ENCODE measurements at places on chromosomes 3 and 15. TPM values are rescaled to one million over a fixed set of nuclear protein-coding genes. Genes with fewer than 3 reads are reported as not detected.

The SLC24A5 gene
- not detected for total RNA-seq

The PODXL2 gene
- 2.7 TPM for total RNA-seq

The EDEM1 gene
- 37.3 TPM for total RNA-seq

The XCR1 gene
- 0.04 TPM for total RNA-seq

The FETUB gene
- not detected for total RNA-seq

The PIF1 gene
- total RNA-seq, result 6.3 TPM

The ANKUB1 gene
- total RNA-seq, result not detected

The LRTM1 gene
- not detected for total RNA-seq

The CACNA2D3 gene
- 7.0 TPM for total RNA-seq

The PLOD2 gene
- 14.5 TPM for total RNA-seq

The SPATA12 gene
- total RNA-seq, result not detected

DNA sequence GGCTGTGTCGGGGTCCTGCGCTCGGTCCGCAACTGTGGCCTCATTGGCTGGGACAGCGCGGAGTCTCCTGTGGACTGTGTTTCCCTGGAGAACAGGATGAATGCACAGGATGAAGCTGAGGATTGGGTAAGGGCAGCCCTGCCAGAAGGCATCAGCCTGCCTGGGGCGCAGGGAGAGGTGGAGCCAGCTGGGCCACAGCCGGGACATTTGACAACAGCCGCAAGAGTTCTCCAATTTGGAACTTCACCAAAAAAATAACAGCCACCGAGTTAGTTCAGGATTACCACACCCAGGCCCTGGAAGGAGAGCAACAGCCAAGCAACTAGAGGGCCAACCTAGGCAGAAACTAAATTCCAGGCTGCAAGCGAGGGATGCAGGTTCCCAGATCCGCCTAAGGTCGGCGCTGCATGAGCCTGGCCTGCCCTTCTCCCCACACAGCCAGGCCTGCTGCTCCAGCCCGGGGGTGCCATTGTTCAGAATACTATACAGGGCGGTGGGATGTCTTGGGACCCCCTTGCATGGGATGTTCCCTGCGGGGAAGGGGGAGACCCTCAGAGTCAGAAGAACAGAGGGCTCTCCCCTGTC, 229.3 kb downstream of the OCA2 start:
- no peak for ATAC-seq

- no peak for ATAC-seq
These were observed 75.3 kb upstream of the STRIT1 start for GRCh38 chr3:155368786-155369185.

GRCh38 chr3:125055913-125056745, at the start of gene HEG1:
Gene HEG1, minus strand, starts transcription at chr3:125055997. Its CDS starts 107 bp downstream, at chr3:125055890.
- ATAC-seq, result peak; percentile 79

GRCh38 chr3:121863801-121864200, 28.8 kb downstream of the EAF2 start:
- ATAC-seq, result no peak

DNA sequence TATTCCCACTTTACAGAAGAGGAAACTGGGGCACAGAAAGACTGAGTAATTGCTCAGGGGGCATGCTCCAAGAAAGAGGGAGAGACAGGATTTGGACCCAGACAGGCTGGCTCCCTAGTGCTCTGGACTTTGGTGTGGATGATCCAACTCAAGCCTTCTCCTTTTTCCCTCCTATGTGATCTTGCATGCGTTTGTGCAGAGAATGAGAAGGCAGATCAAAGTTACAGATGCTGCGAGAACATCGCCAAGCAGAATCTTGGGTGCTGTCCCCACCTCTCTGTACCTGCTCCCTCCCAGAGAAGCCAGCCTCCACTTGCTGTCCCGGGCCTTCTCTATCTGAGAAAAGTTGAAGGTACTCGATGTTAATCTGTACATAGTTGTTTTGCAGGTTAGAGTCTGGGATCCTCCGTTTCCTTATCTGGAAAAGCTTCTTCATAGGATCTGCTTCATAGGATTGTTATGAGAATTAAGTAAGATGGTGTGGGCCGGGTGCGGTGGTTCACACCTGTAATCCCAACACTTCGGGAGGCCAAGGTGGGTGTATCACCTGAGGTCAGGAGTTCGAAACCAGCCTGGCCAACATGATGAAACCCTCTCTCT, 10.2 kb downstream of the GNB5 start:
- ATAC-seq, result no peak

DNA sequence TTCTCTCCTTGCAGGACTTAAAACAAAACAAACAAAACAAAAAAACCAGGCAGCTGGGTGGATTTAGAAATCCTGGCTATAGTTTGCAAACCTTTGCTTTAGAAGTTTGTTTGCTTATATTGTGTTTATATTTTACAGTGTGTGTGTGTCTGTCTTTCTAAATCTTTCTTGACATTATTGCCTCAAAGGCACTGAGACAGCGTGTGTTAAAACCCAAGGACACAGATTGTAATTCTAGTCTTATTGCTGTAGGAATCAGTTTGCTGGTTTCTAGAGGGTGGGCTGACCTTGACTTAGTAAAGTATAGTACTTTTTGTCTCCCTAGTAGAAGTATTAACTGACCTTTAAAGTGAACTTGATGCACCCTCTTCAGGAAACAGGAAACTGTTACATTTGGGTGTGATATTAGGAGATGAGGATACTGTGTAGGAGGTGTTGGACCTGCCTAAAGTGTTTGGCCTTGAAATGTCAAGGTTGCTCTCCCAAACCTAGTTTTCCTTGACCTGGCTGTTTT, 71.0 kb downstream of the TCF12 start:
- ATAC-seq, result no peak

GRCh38 chr3:189132839-189133238, 38.9 kb upstream of the TPRG1 start:
- no peak for ATAC-seq

GRCh38 chr3:137199678-137200077, 241.9 kb downstream of the IL20RB start:
- no peak for ATAC-seq

GRCh38 chr3:44342176-44342790, 3.7 kb downstream of the TCAIM start:
- no peak for ATAC-seq

- ATAC-seq, result no peak
These were observed 33.8 kb downstream of the ALDH1L1 start for GRCh38 chr3:126146525-126147146.

DNA sequence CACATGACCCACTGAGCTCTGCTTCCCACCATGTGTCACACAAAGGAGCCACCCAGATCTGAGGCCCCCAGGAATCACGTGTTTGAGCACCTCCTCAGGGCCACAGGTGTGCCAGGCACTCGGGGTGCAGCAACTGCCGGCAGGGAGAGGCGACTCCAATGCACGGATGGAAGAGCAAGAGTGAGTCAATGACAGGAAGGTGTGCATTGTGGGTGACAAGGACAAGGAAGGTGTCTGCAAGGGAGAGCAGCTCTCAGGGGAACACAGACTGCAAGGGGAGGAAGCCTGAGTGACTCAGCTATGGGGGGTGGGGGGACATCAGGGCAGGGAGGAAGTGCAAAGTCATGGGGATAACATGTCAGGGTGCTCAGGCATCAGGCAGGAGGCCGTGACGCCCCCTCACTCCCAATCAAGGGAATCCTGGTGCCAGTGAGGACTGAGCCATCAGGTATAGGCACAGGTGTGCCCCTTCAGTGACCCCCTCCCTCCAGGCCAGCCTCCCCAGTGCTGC, 67.4 kb downstream of the NUP210 start:
- ATAC-seq, result no peak

DNA sequence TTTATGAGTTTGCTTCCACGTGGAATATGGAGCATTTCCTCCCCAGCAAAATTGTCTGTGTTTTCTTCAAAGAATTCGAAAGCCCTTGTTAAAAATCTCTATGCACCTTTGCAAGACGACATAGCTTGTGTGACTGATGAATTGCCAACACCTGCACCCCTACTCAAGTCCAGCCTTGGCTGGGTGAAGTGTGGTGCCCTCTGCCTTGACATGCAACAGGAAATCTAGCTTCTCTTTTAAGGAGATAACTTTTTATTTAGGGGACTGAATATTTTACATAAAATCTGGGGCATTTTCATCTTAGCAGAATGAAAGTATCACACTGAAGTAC, 647 bp downstream of the HMG20A start:
- no peak for ATAC-seq

- ATAC-seq, result no peak
These were observed 601.4 kb downstream of the CADM2 start for GRCh38 chr3:85560088-85560785.

DNA sequence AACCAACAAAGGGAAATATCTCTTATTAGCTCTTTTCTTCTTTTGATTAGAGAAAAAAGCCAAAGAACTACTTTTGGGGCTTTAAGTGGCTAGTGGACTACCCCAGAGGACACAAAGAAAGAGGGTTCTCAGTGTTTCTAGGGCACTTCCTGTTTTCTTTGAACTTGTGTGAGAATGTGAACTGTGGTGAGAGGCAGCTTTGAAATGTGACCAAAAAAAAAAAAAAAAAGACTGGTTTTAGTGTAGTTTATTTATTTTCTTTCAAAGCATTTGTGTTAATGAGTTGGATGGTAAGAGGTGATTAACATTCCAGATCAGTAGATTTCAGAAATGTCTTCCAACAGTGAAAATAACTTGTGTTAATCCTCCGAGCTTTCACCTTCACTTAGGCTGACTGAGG, 32.4 kb downstream of the SELENOT start:
- ATAC-seq, result no peak

- peak; percentile 24 for ATAC-seq
These were observed 82.3 kb downstream of the RBPMS2 start for GRCh38 chr15:64693134-64693533.

DNA sequence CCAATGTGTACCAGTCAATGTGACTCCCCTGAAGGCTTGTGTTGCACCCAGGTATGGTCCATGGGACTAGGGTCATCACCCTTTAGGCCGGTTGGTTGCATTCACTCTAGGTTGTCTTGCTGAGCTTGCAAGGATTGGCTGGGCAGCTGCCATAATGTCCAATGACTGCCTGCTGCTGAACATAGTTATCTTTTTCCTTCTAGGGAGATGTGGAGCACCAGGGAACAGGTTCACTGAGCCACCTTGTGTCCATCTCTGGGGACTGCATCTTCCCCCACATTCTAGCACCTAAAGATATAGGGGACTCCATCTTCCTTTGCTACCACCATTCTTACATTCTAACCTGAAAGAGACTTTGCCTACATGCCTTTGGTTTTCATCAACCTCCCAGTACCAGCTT, 580.4 kb upstream of the TBL1XR1 start:
- ATAC-seq, result peak; percentile 82

DNA sequence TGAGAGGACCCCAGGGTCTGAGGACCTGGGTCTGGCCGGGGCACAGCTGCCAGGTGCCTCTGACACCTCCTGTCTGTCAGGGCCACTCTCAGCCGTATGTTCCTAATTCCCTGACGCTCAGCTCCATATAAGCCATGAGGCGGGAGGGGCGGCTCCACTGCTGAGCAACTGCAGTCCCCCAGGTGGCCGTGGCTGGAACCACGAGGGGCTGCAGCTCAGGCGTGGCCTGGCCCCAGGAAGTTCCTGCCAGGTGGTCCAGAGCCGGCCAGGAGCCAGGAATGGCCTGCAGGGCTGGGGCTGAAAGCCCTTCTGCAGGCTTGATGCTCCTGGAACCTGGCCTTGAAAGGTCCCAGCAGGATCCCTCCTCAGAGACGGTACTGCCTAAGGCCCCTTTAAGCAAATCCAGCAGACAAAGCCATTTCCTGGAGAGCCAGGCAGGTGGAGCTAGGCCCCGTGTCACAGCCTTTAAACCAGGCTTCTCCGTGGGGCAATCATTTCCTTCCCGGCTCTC, 118.0 kb downstream of the CHSY1 start:
- ATAC-seq, result peak; percentile 12

- ATAC-seq, result no peak
These were observed 103.8 kb downstream of the GTPBP8 start for GRCh38 chr3:113094337-113095221.

DNA sequence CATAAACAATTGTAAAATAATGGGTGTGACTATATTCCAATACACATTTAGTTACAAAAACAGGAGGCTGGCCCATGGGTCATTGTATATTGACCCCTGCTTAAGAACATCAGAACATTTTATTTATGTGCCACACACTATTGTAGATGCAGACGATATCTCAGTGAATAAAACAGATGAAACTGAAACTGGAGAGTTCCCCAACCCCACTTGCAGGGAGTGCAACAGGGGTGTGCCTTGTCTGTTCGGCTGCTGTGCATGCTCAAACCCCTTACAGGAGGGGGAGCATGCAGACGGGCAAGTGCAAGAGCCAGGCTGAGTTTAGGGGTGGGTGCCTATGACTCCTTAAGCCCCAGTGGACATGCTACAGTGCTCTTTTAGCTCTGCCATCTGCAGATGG, 509.6 kb downstream of the IGSF11 start:
- no peak for ATAC-seq

GRCh38 chr3:23644676-23645075, 161.1 kb upstream of the UBE2E1 start:
- peak; percentile 60 for ATAC-seq

DNA sequence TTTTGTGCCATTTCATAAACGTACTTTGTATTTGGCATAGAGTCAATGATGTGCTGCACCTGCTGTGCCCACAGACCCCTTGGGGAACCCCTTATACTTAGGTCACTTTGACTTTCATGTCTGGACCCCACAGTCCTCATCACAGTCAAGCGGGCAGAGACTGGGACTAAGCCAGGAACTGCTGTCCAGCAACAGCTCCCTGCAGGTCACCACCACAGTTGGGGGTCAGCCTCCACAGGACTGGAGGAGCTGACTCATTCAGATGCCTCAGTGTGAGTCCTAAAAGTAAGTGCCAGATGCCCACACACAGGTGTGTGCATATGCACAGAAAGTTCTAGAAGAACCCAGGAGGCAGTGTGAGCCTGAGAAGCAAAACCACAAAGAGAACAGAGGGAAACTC, 339.8 kb downstream of the GABRB3 start:
- ATAC-seq, result no peak

- no peak for ATAC-seq
These were observed 270.5 kb upstream of the P2RY1 start for GRCh38 chr3:152564459-152564858.

GRCh38 chr3:44952689-44953088, 23.3 kb downstream of the ZDHHC3 start:
- ATAC-seq, result peak; percentile 73

- no peak for ATAC-seq
These were observed 22.6 kb downstream of the RYK start for GRCh38 chr3:134228035-134228434.

- ATAC-seq, result no peak
These were observed 19.1 kb upstream of the ATP13A3 start for GRCh38 chr3:194505791-194506415.

All from esophagus mucosa (tissue), 1 donor.